ENCODE measurements at places on chromosomes 7 and 10. TPM values are rescaled to one million over a fixed set of nuclear protein-coding genes. Genes with fewer than 3 reads are reported as not detected.

DNA sequence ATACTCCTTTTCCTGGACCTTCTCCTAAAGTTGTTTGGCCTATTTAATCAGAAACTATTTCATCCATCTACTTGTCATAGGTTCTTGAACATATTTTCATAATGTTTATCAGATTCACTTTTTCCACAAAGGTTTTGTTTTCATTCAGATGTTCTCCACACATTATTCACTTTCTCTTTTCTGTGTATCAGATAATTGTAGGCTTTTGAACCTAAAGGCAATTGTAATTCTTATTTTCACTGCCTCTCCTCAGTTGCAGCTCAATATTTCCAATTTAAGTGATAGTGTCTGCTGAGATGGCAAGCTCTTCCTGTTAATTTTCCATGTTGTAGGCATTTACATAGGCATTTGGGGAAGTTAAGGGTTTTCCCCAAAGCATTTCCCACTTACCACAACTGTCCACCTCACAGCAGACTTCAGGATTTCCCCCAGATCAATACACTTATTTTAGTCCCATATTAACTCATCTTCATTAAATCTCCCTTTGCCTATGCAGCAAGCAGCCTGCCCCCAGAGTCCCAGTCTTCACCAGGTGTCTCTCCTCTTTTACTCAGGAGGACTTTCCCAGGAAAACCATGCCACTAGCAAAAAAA is 12.3 kb upstream of the IKZF1 start:
- DNase-seq = no peak

DNA sequence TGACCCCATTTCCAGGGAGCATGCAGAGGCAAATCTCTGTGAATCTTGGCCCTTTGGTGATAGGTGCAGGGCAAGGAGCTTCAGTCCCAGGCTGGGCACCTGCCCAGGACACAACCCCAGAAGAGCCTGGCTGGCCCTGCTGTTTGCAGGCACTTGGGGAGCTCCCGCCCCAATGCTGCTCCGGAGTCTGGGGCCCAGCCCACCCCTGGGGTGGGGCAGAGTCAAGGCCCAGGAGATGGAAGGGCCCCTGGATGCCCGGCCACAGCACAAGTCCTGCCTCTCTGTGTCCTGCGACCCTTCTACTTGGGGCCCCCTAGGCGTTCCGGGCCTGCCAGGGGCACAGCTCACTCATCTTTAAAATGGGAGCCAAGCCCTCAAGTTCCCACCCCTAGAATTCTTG is 24.7 kb downstream of the PDGFA start:
- no peak for DNase-seq

DNA sequence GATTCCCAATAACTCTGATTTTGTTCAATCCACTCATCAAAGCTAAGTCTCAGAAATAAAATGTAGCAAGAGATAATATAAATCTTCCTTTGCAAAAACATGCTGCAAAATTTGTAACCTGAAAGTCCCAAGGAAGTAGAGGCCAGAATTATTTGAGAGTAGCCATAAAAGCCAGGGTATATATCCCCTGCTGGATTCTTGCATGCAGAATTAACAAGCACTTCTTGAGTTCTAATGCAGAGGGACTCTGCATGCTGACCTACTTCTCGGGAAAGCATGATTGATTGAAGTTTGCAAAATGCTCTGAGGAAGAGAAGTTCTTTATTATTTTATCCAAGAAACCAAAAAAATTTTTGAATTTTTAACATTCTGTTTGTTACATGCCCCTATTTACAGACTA is 121.6 kb downstream of the THSD7A start:
- no peak for DNase-seq

- no peak for DNase-seq
Measured at GRCh38 chr7:80646083-80646865, 7.8 kb downstream of the CD36 start.

CYP2C8 gene
- total RNA-seq = not detected

DNA sequence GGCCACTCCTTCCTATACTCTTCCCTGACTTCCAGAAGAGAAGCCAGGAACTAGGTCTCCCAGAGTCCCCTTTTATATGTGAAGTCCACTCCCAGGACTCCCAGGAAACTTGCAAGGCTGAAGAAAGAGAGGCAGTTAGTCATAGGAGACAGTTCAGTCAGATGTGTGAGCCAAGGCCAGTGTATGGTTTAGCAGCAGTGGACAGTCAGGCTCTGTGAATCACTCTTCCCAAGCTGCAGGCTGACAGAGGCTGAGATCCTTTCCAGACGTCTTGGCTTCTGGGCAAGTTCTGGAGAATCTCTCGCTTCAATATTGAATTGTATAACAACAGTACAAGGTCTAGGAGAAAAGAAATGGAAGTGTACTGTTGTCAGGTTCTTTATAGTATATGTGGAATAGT is 26.9 kb downstream of the BLVRA start:
- DNase-seq = no peak

DNA sequence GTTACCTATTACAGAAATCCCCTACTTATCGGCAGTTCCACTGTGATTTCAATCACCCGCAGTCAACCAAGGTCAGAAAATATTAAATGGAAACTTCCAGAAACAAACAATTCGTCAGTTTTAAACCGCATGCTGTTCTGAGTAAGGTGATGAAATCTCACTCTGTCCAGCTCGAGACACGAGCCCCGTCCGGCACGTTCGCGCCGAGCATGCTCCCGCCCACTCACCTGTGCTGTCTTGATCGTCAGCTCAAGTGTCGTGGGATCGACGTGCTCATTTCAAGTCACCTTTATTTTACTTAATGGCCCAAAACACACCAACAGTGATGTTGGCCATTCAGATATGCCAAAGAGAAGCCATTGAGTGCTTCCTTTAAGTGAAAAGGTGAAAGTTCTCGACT is 21.2 kb downstream of the ESYT2 start:
- DNase-seq = no peak

All from CD4-positive, CD25-positive, alpha-beta regulatory T cell (primary cell).